ENCODE measurements at places on chromosomes 3 and 15.
A peak's percentile ranks its signal among the peaks of the same experiment; 100 is the strongest.

DNA sequence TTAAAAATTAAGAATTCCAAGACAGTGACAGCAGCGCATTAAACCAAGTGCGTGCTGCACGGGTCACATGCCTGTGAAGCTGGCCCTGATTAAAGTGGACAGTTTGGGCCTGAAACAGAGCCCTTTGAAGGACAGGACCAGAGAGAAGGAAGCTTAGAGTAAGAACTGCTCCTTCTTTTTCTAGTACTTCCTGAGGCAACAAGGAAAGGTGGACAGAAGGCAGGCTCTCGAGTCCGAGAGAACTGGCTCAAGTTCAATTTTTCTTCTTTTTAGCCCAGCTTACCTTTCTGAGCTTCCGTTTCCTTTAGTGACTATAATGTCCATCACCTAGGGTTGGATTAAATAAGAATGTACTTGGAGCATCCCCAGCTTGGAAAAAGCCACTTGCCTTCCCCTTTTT lies 26.9 kb downstream of the ANP32A start:
- peaks cover 97% of the 10 kb centered on the region for H3K4me1 ChIP-seq
- no peak overlapping the region for H3K4me3 ChIP-seq
- no peak for DNase-seq
- no peak overlapping the region for H3K27ac ChIP-seq

GRCh38 chr15:59685737-59686297 lies 3.3 kb downstream of the BNIP2 start:
- H3K4me3 ChIP-seq: peak overlapping the region; percentile 83
- no peak for DNase-seq
- peaks cover 61% of the 10 kb centered on the region for H3K4me1 ChIP-seq
- peak overlapping the region; percentile 94 for H3K27ac ChIP-seq
- peaks cover 8% of the 10 kb centered on the region for H3K36me3 ChIP-seq

- peaks cover 9% of the 10 kb centered on the region for H3K36me3 ChIP-seq
- DNase-seq: no peak
- peak overlapping the region; percentile 47 for H3K27ac ChIP-seq
- peaks cover 96% of the 10 kb centered on the region for H3K4me1 ChIP-seq
- H3K4me3 ChIP-seq: no peak overlapping the region
- H3K27me3 ChIP-seq: no peaks in the 10 kb centered on the region
Observed at GRCh38 chr15:90859234-90860131, 8.9 kb upstream of the FURIN start.

DNA sequence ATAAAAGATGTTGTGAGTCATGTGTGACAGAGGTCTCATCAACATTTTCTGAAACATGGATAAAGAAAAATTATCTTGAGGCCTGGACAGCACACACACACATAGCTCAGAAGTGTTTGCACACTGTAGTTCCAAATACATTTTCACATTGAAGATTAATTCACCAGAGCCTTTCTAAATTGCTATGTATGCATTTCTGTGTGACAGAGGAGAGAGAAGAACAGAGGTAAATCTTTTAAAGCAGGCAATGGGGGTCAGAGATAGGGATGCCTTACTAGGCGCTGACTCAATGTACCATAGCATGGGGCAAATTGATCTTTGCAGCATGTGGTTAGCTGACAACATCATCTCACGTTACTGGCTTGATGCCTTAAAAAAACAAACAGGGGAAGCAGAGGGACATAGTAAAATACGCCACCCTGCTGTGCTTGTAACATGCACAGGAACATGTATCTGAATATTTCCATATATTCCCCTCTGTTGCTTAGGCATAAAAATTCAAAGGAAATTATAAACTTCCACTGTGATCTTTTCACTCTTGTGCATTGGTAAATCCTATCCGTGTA lies 7.7 kb downstream of the POU1F1 start:
- H3K36me3 ChIP-seq: no peaks in the 10 kb centered on the region
- no peak for DNase-seq
- peaks cover 48% of the 10 kb centered on the region for H3K4me1 ChIP-seq
- no peak overlapping the region for H3K4me3 ChIP-seq
- H3K27me3 ChIP-seq: peaks cover 4% of the 10 kb centered on the region
- H3K27ac ChIP-seq: no peak overlapping the region

GRCh38 chr3:80767604-80768003 lies 993.8 kb downstream of the GBE1 start:
- no peak overlapping the region for H3K27ac ChIP-seq
- no peak for DNase-seq
- no peaks in the 10 kb centered on the region for H3K4me1 ChIP-seq

DNA sequence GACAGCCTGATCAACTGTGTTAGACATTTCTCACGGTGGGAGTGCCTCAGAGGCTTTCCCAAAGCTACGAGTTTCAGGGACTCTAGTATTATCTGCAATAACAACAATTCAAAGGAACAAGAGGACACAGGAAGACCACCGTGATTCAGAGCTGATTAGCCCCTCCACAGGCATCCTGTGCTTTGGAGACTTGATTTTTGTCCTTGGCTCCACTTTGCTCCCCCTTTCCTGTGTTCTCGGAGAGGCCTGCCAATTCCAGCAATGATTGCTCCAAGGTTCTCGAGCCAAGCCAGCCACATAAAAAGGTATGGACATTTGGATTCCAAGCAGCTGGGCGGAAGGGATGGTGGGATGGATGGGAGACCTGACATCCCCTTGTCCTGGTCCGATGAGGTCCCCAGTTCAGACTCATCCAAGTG lies 14.3 kb downstream of the EHD4 start:
- peaks cover 29% of the 10 kb centered on the region for H3K4me1 ChIP-seq
- peak overlapping the region; percentile 20 for H3K27ac ChIP-seq
- no peaks in the 10 kb centered on the region for H3K36me3 ChIP-seq

- H3K27me3 ChIP-seq: no peaks in the 10 kb centered on the region
- peaks cover 11% of the 10 kb centered on the region for H3K4me1 ChIP-seq
- no peak overlapping the region for H3K27ac ChIP-seq
- DNase-seq: no peak
- H3K36me3 ChIP-seq: peaks cover 2% of the 10 kb centered on the region
Observed at GRCh38 chr3:45618081-45618509, 23.5 kb downstream of the LIMD1 start.

DNA sequence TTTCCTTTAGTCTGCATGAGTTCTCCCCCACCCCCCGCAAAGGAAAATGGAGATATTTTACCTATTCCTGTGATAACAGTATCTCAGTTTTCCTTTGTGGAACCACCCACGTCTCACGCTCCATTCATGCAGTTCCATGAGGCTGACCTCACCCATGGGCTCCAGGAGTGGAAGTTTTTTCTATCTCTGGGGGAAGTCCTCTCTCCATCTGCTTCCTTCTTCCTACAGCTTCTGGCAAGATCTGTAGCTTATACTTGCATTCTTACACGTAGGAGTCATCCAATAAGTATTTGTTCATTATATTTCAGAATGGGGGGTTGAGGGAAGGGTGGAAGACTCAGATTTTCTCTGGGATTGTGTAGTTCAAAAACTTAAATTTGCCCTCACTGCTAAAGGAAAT lies 5.8 kb upstream of the GLCE start:
- H3K36me3 ChIP-seq: no peaks in the 10 kb centered on the region
- no peak overlapping the region for H3K4me3 ChIP-seq
- no peak overlapping the region for H3K27ac ChIP-seq
- DNase-seq: no peak
- H3K27me3 ChIP-seq: peaks cover 45% of the 10 kb centered on the region

DNA sequence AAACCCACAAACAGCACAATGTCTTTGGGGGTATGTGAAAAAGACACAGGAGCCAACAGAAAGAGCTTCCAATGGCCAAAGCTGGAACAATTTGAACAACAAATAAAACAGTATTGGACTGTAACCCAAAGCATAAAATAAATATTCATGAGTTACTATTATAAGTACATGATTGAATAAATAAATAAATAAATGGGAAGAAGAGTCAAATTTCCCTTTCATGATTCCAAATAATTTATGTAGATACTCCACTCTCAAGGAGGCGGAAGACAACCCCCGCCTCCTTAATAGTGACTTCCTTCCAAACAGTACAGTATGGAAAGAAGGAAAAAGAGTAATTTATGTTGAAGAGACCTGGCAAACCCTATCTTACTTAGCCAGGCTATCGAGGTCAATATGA lies 124.4 kb upstream of the P2RY1 start:
- no peak overlapping the region for H3K27ac ChIP-seq
- no peaks in the 10 kb centered on the region for H3K4me1 ChIP-seq
- no peaks in the 10 kb centered on the region for H3K27me3 ChIP-seq
- no peak overlapping the region for H3K4me3 ChIP-seq

DNA sequence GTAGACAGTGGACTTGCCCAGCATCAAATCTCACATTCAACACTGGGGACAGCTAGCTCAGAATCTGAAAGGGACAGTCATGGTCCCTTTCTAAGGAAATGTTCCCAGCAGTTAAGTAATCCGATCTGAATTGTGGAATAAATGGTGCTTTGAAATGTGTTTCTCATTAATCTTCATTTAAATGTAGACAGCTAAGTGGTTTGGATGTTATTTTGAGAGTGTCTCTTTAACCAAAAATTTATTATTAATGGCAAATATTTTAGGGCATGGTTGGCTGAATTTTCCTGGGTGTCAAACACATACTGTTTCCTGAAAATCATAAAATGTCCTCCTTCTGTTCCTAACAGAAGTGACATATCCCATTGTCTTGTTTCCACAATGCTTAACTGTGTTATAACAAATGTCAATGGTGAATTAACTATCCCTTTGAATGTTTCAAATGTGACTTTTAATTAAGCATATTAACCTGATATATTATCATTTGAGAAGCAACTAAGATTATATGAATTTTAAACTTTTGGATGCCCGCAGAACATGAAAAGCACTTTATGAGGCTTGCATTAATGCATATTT lies 210.8 kb downstream of the CHST2 start:
- no peaks in the 10 kb centered on the region for H3K4me1 ChIP-seq
- H3K36me3 ChIP-seq: no peaks in the 10 kb centered on the region
- DNase-seq: no peak
- H3K4me3 ChIP-seq: no peak overlapping the region
- no peaks in the 10 kb centered on the region for H3K27me3 ChIP-seq

- DNase-seq: no peak
- peaks cover 7% of the 10 kb centered on the region for H3K27me3 ChIP-seq
- no peak overlapping the region for H3K4me3 ChIP-seq
- no peaks in the 10 kb centered on the region for H3K4me1 ChIP-seq
- peaks cover 6% of the 10 kb centered on the region for H3K36me3 ChIP-seq
Observed at GRCh38 chr3:16086690-16087089, 87.8 kb upstream of the GALNT15 start.

DNA sequence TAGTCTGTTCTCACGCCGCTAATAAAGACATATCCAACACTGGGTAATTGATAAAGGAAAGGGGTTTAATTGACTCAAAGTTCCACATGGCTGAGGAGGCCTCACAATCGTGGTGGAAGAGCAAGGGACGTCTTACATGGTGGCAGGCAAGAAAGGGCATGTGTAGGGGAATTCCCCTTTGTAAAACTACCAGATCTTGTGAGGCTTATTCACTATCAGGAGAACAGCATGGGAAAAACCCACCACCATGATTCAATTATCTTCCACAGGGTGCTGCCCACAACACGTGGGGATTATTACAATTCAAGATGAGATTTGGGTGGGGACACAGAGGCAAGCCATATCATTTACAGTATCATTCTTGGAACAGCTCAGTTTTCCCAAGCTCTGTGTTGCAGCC lies 268.0 kb downstream of the SUCLG2 start:
- no peak for DNase-seq
- no peak overlapping the region for H3K27ac ChIP-seq
- H3K27me3 ChIP-seq: no peaks in the 10 kb centered on the region
- H3K36me3 ChIP-seq: peaks cover 28% of the 10 kb centered on the region
- H3K4me3 ChIP-seq: no peak overlapping the region
- H3K4me1 ChIP-seq: peaks cover 34% of the 10 kb centered on the region

GRCh38 chr3:45654397-45654944 lies 34.7 kb upstream of the SACM1L start:
- peaks cover 4% of the 10 kb centered on the region for H3K36me3 ChIP-seq
- H3K4me1 ChIP-seq: peaks cover 6% of the 10 kb centered on the region
- DNase-seq: no peak
- no peaks in the 10 kb centered on the region for H3K27me3 ChIP-seq

GRCh38 chr3:128083980-128084674 lies 31.9 kb downstream of the SEC61A1 start:
- no peak overlapping the region for H3K27ac ChIP-seq
- H3K27me3 ChIP-seq: no peaks in the 10 kb centered on the region
- H3K4me1 ChIP-seq: no peaks in the 10 kb centered on the region
- no peak for DNase-seq

DNA sequence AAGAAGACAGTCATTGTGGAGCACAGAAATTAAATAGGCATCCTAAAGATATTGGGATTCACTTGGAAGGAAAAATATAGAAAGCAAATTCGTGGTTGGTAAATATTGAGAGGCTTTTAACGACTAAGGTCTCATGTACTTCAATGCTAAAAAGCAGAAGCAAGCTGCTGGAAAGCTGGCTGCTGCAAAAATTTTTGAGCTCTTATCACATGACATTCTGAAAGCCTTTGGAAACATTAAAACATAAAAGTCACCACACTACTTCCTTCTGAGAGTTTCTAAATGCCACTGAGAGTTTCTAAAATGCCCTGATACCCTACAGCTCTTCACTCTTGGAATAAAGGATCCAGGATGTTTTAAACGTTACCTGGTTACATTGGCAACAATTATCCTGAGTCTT lies 39.0 kb upstream of the CBLB start:
- peaks cover 5% of the 10 kb centered on the region for H3K4me1 ChIP-seq
- no peak overlapping the region for H3K27ac ChIP-seq
- H3K4me3 ChIP-seq: no peak overlapping the region
- no peaks in the 10 kb centered on the region for H3K36me3 ChIP-seq
- DNase-seq: no peak
- no peaks in the 10 kb centered on the region for H3K27me3 ChIP-seq

GRCh38 chr3:69012800-69013252 lies 658 bp downstream of the EOGT start:
- peak overlapping the region; percentile 92 for H3K4me3 ChIP-seq
- H3K27ac ChIP-seq: peak overlapping the region; percentile 95
- no peak for DNase-seq
- no peaks in the 10 kb centered on the region for H3K27me3 ChIP-seq
- peaks cover 35% of the 10 kb centered on the region for H3K4me1 ChIP-seq
- H3K36me3 ChIP-seq: peaks cover 8% of the 10 kb centered on the region

- H3K4me3 ChIP-seq: no peak overlapping the region
- no peaks in the 10 kb centered on the region for H3K36me3 ChIP-seq
- H3K27ac ChIP-seq: no peak overlapping the region
- H3K4me1 ChIP-seq: no peaks in the 10 kb centered on the region
Observed at GRCh38 chr3:41102750-41103149, 96.6 kb upstream of the CTNNB1 start.

DNA sequence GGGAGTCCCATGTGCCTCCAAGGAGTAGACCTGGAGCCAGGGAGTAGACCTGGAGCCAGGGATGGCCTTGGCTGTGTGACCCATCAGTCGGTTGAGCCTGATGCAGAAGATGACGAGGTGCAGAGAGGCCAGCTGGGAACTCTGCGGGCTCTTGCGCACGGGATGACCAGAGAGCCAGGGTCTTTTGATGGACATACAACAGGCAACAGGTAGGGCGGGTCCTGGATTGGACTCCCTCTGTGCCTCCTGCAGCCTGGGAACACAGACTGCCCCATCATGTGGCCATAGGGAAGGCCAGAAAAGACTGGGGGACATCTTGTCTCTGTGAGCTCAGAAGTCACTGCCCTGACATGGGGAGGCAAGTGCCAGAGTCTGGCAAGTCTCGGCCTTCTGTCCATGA lies 67.5 kb upstream of the RPL32 start:
- DNase-seq: no peak
- no peak overlapping the region for H3K27ac ChIP-seq
- H3K36me3 ChIP-seq: peaks cover 2% of the 10 kb centered on the region
- H3K4me1 ChIP-seq: no peaks in the 10 kb centered on the region
